ENCODE measurements at places on chromosomes 2 and 18.

- DNase-seq, result no peak
Measured at GRCh38 chr2:41832218-41832617, 215.6 kb upstream of the PKDCC start.

DNA sequence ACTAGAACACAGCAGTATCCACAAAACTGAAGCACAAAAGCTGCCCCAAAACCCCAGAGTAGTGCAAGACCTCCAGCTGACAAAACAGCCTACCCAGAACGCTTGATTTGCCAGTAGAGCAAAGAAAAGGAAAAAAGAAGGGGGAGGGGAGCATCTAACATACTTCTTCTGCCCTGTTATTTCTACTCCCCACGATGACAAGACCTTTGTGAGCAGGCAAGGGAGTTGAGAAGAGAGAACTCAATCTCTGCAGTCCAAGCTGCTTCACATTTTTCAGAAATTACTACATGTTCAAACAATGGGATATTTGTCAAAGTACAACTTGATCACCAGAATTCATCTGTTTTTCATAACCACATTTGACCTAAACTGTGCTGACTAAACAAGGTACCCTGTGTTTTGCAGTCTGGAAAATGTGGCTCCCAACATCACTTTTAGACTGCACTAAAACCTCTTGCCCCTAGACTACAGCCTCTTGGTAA is 286.7 kb downstream of the EXOC6B start:
- no peak for DNase-seq

GRCh38 chr2:10197697-10198076 is 75.1 kb downstream of the RRM2 start:
- no peak for DNase-seq

GRCh38 chr2:86025229-86025820 is 80.4 kb downstream of the POLR1A start:
- DNase-seq, result no peak

GRCh38 chr2:73851274-73851673 is 22.5 kb downstream of the STAMBP start:
- no peak for DNase-seq

DNA sequence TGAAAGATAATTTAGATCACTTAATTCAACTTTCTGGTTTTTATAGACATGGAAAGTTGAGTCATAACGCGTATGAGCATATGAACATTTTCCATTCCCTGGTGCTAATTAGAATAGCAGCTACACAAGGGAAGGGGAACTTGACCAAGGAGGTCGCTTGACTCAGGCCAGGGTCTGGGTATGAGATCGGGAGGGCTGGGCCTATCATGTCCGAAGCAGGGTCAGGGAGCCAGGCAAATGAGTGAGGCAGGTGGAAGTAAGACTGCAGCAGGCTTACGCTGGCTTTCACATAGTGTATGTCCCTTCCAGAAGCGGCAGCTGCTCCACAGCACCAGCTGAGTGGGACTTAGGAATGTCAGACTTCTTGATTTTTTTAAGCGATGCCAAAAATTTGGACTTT is 14.7 kb downstream of the RALB start:
- no peak for DNase-seq

DNA sequence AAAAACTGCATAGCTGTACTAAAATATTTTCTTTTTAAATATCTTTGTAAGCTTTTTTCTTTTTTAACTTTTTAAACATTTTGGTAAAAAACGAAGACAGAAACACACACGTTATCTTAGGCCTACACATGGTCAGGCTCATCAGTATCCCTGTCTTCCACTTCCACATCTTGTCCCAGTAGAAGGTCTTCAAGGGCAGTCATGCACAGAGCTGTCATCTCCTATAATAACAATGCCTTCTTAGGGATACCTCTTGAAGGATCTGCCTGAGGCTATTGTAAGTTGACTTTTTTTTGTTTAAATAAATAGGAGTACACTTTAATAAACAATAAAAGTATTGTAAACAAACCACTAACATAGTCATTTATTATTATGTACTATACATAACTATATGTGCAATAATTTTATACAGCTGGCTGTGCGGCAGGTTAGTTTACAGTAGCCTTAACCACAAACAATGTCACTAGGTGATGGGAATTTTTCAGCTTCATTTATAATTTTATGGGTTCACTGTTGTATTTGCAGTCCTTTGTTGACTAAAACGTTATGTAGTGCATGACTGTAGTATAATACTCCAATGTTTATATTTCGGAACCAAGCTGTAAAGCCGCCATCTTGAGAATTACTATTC is 124.4 kb downstream of the MAP4K4 start:
- DNase-seq, result no peak

- no peak for DNase-seq
Measured at GRCh38 chr2:79453918-79454317, 58.9 kb upstream of the CTNNA2 start.

- peak; percentile 76 for DNase-seq
Measured at GRCh38 chr18:12990123-12990475, 1.1 kb upstream of the CEP192 start.

DNA sequence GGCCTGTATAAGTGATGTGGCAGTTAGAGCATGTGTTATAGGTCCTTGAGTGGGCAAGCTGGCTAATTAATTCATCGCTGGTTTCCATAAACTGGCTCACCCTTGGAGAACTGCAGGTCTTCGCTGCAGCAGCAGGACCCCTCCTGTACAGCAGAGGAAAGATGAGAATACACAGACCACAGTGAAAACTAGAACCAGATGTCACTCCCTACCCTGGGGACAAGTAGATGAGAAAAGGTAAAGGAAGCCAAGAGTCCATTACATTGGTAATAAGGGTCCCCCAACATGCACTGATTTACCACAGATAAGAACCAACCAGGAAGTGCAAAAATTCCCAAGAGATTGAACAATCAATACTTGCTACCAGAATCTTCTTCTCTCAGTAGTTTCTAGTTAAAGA is 415.6 kb upstream of the LYPD1 start:
- no peak for DNase-seq

GRCh38 chr2:208329485-208329884 is 63.4 kb downstream of the PIKFYVE start:
- no peak for DNase-seq

- no peak for DNase-seq
Measured at GRCh38 chr2:221370076-221370856, 201.8 kb downstream of the EPHA4 start.

GRCh38 chr2:46448641-46449040 is 30.7 kb upstream of the TMEM247 start:
- DNase-seq, result no peak

DNA sequence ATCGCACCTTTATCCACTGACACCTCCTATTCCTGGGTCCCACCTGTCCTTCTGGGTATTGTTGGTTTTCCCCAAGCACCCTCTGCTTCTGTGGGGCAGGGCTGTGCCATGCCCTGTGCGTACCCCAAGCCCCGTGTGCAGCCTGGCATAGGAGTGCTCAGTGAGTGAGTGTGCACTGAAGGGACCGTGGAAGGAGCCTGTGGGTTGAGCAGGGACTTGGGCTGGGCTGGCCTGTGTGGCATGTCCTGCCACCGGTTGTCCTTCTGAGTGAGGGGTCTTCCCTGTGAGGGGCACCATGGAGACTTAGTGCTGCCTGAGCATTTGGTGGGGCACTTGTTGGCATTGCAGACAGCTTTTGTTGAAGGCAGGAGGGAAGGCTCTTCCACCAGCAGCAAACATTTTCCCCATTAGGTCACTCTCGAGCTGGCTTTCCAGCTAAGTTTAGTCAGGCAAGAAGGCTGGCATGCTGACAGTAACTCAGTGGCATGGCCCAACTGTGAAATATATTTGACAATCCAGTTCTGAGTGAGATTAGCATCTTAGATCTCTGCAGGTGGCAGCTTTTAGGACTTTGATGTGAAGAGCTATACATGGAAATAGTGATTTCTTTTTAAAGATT is 64.7 kb downstream of the LPIN1 start:
- no peak for DNase-seq

GRCh38 chr2:152186262-152186661 is 10.7 kb upstream of the STAM2 start:
- no peak for DNase-seq

GRCh38 chr2:23475036-23475435 is 90.1 kb downstream of the KLHL29 start:
- no peak for DNase-seq

DNA sequence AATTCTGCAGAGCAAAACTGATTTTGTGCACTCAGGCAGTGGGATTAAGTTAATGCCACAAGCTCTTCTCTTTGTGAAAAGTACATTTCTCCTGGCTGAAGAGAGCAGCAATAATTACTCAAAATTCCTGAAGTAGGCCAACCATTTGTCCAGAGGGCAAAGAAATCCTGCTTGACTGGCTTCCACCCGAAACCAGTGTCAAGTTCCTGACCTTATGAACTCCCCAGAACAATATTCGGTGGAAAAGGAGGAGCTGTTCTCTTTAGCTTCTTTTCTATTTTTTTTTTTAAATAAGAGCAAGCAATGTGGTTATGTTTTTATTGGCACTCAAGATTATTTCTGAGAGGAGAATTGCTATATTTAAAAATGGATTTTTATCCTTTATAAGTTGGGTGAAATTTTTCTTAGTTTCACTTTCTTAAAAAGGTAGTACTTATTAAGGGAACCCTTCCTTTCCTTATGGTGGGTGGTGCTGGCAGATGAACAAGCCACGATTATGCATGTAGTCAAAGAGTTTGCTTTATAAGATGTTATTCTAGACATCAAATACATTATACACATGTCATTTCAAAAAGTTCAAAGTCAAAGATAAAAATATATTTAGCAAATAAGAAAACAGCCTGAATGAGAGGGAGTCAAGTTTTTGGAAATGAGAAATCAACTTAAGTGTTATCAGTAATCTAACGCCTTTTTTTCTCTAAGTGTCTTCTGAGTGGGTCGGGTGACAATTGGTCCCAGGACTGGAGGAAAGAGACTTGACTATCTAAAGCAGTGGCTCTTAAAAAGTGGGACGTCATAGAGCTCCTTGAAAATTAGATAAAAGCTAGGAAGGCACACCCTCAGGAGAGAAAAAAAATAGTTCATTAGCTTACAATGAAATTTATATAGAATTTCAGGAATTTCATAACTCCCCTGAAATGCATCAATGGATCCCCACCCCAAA is 194.5 kb downstream of the IKZF2 start:
- no peak for DNase-seq

GRCh38 chr2:43941966-43942365 is 53.8 kb downstream of the LRPPRC start:
- DNase-seq, result no peak

DNA sequence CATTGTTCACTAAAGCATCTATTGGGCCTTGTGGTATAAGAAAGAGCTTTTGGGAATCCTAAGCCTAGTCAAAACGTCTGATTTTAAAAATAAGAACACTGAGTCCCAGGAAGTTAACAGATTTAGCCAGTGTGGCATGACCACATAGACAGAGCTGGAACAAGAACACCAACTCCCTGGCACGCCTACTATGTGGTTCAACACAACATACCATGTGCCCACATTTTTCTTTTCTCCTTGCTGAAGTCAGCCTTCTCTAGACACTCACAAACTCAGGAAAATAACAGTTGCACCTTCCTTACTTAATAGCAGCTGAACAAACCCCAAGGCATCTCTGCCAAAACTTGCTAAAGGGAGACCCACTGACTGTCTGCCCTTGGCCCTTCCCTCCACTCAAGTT is 124.8 kb downstream of the C1D start:
- no peak for DNase-seq

DNA sequence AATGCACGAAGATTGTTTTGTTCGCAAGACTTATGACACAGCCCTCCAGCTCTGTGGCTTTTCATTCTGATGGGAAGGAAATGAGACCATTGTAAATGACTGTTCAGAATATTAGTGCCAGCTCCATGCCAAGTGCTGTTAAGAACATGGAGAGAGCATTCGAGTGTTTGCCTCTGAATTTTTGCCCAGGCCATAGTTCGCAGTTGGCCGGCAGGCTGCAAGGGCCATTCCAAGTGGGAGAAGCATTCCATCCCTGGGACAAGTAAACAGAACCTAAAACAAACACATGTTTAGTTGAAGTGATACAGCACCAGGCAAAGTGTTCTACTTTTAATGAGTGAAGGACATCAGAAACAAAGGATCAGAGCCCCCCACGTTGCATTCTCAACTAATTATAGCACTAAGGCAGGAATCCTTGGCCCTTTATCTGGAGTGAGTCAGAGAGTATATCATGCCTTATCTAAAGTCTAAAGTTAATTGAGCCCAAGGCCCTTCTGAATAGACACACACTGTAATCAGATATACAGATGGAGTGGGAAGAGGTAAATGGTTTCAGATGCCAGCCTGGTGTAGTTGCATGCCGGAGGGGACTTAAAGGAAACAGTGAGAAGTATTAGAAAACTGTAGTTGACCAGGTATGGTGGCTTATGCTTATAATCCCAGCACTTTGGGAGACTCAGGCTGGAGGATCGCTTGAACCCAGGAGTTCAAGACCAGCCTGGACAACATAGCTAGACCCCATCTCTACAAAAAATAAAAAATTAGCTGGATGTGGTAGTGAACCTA is 53.3 kb downstream of the NEDD4L start:
- no peak for DNase-seq

GRCh38 chr18:32613821-32614220 is 143.1 kb upstream of the GAREM1 start:
- DNase-seq, result no peak

- DNase-seq, result no peak
Measured at GRCh38 chr18:23669804-23670405, 7.2 kb upstream of the ANKRD29 start.

GRCh38 chr2:59044736-59045135 is 803.6 kb upstream of the FANCL start:
- DNase-seq, result no peak

- no peak for DNase-seq
Measured at GRCh38 chr18:24659827-24660720, 199.6 kb downstream of the HRH4 start.

GRCh38 chr2:64313398-64313723 is 140.6 kb upstream of the LGALSL start:
- DNase-seq, result no peak

GRCh38 chr18:59279193-59279592 is 5.9 kb upstream of the RAX start:
- DNase-seq, result no peak

DNA sequence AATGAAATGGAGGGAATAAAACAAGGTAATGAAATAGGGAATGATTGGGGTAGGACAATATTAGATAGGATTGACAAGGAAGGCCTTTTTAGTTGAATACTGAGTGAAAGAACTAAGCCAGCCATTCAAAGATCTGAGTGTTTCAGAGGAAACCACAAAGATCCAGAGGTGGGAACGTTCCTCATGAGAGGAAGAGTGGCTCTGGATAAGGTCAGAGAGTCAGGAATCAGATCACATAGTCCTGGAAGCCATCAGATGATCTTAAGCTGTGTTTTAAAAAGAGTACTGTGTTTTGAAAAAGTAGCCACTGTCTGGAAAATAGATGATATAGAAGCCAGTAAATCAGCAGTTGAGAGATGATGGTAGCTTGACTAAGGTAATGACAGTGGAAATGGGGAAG is 11.8 kb downstream of the TTLL4 start:
- no peak for DNase-seq

DNA sequence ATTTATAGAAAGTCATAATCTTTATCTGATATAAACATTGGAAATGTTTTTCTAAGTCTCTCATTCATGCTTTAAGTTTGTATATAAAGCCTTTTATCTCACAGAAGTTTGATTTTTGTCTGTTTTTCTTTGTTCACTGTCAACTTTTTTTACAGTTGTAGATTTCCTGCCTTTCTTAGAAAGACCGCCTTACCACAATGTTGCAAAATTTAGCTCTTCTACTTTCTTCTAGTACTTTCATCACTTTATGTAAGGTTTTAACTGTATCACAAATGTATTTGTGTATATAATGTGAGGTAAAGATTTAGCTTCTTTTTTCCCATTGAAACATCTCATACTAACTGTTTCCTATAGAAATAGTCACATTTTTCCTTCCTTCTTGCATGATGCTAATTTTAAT is 136.1 kb downstream of the DNAH6 start:
- no peak for DNase-seq

Data from activated naive CD4-positive, alpha-beta T cell treated with anti-CD3 and anti-CD28 coated beads, Interleukin-2, amount 50 U/mL, for 72 hours (primary cell).